A375 (cell line): ENCODE measurements at places on chromosomes 1 and 21. TPM values are rescaled to one million over a fixed set of nuclear protein-coding genes. Genes with fewer than 3 reads are reported as not detected.

Gene A3GALT2
- 0.34 and 1.1 TPM in 2 replicates for total RNA-seq

Gene C1orf53
- 22.3 and 24.8 TPM in 2 replicates for total RNA-seq

Gene UBAP2L
- total RNA-seq = 170 and 193 TPM in 2 replicates

Gene SLC44A5
- 0.50 and 1.4 TPM in 2 replicates for total RNA-seq

Gene SH2D5
- total RNA-seq = 1.7 and 2.8 TPM in 2 replicates

Gene BLACAT1
- 2.9 and 3.2 TPM in 2 replicates for total RNA-seq

Gene TMEM200B
- 7.6 and 10.8 TPM in 2 replicates for total RNA-seq

Gene FAM78B
- 7.1 and 8.3 TPM in 2 replicates for total RNA-seq

Gene SHISA4
- total RNA-seq = 36.1 and 49.3 TPM in 2 replicates

Gene LDLRAD1
- not detected in 2 replicates for total RNA-seq

Gene KRTAP7-1
- total RNA-seq = not detected in 2 replicates

Gene OR10Z1
- total RNA-seq = not detected in 2 replicates

Gene AMY1C
- not detected in 2 replicates for total RNA-seq

Gene CLEC20A
- total RNA-seq = not detected in 2 replicates

Gene ASAP3
- total RNA-seq = 6.2 and 8.4 TPM in 2 replicates

Gene CD48
- total RNA-seq = not detected in 2 replicates

Gene SYNC
- total RNA-seq = 8.9 and 12.4 TPM in 2 replicates

Gene PCAT6
- total RNA-seq = not detected in 2 replicates

Gene EIF2D
- total RNA-seq = 85.9 and 88.1 TPM in 2 replicates

Gene CD101
- total RNA-seq = 0.41 and 0.96 TPM in 2 replicates

Gene CHI3L2
- total RNA-seq = 0.34 and 0.38 TPM in 2 replicates

Gene AMY2B
- total RNA-seq = 0.83 and 1.1 TPM in 2 replicates

Gene ZNF593OS
- 0.41 TPM in 1 of 2 replicates, not detected in the other for total RNA-seq

Gene OR2M3
- under 0.01 TPM in 1 of 2 replicates, not detected in the other for total RNA-seq

Gene NHLH1
- total RNA-seq = 0.11 and 0.26 TPM in 2 replicates

Gene CLCA1
- total RNA-seq = not detected in 2 replicates

Gene ZNF281
- 12.3 and 14.6 TPM in 2 replicates for total RNA-seq

Gene DENND2C
- 0.93 and 0.98 TPM in 2 replicates for total RNA-seq

Gene CFHR3
- 0.19 and 0.93 TPM in 2 replicates for total RNA-seq
